SK-N-MC (cell line): ENCODE measurements at places on chromosomes 12 and 14.

DNA sequence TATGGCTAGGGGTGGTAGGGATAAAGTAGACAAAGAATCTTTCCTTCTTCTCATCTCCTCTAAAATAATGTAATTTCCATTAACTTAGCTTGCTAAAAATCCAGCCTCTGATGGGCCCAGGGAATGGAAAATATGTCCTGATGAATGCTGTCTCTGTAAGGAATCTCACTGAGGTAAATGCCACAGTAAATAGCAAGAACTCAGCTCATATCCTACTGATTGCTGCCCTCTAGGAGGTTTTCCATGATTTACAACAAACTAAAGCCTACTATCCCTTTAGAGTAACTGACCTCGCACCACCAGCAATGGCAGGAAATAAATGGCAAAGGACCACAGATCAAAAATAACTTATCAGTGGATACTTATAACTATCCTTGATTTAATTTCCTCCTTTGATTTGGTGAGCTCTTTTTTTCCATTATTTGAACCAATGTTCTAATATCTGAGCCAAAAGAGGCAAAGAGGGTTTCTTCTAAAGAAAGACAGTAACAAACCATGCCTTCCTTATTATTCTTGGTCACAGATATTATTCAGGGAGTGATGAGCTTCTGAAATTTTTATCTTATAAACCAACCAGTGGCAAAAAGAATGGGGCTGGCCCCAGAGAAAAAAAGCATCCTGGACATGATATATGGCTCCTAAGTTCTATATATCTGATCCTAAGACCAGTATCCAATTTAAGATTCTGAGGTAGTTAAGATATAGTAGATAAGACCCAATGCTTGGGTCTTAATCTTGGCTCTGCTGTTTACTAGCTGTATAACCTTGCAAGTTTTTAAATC is 43.8 kb downstream of the SENP1 start:
- no peak for DNase-seq

DNA sequence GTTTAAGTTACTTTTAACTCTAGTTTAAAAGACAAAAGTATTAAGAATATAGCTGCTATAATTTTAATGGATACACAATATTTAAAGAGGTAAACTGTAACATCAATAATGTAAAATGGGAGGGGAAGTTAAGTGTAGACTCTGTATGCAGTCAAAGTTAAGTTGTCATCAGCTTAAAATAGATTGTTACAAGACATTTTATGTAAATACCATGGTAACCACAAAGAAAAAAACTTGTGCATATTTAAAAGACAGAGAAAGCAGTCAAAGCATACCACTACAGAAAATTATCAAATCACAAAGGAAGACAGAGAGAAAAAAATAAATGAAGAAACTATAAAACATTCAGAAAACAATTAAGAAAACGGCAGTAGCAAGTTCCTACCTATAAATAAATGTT is 73.3 kb downstream of the CEP128 start:
- DNase-seq, result no peak

- no peak for DNase-seq
Observed at GRCh38 chr14:21103411-21103709, 2.5 kb downstream of the TMEM253 start.

- DNase-seq, result no peak
Observed at GRCh38 chr14:23382276-23382675, 5.4 kb downstream of the CMTM5 start.
